Naive thymus-derived CD8-positive, alpha-beta T cell (primary cell): ENCODE measurements at places on chromosomes 6 and 20. TPM values are rescaled to one million over a fixed set of nuclear protein-coding genes. Genes with fewer than 3 reads are reported as not detected.

GRCh38 chr6:160129881-160130615, 8.4 kb downstream of the SLC22A1 start:
- H3K27me3 ChIP-seq: no peaks in the 10 kb centered on the region
- no peaks in the 10 kb centered on the region for H3K36me3 ChIP-seq
- no peak overlapping the region for H3K4me3 ChIP-seq
- no peak overlapping the region for H3K27ac ChIP-seq

DNA sequence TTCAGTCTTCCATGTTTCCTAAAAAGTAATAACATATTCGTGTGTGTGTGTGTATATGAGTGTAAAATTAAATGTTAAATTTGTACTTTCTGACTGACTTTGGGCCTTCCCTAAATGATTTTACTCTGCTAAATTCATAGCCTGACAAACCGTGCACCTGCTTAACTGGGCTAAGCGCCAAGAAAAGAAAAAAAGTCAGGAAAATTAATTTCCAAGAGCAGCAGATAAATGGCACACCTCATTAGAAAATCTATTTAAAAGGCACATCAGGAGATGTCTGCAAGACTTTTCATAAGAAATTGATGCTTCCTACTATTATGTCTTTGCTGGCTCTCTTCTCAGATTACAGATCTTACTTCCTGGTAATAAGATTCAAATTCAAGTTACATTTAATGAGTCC, 72.4 kb downstream of the TRDN start:
- no peak for DNase-seq
- peaks cover 2% of the 10 kb centered on the region for H3K27me3 ChIP-seq
- no peak overlapping the region for H3K4me3 ChIP-seq
- no peaks in the 10 kb centered on the region for H3K36me3 ChIP-seq

The CEP57L1 gene
- polyA plus RNA-seq: 5.4 TPM

GRCh38 chr20:43658723-43659419, 8.0 kb upstream of the MYBL2 start:
- no peak overlapping the region for H3K4me3 ChIP-seq
- no peak for DNase-seq
- peak overlapping the region; percentile 46 for H3K27ac ChIP-seq

DNA sequence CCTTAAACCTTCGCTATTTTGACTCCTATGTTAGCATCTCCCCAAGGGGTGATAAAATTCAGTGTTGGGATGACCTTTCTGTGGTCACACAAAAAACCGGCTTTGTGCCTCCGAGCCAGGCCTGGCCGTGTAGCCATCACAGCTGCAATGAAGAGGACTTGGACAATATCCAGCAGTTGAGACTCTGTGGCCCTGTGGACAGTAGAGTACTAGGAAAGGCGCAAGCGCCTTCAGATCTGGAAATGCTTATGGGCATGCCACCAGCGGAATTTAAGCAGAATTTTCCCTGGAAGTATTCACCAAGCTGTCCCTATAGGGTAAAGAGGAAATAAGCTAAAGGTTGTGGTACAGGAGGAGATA, 63.3 kb upstream of the SLC2A12 start:
- no peaks in the 10 kb centered on the region for H3K27me3 ChIP-seq
- H3K36me3 ChIP-seq: no peaks in the 10 kb centered on the region
- H3K4me3 ChIP-seq: no peak overlapping the region
- no peak for DNase-seq
- peaks cover 2% of the 10 kb centered on the region for H3K4me1 ChIP-seq

DNA sequence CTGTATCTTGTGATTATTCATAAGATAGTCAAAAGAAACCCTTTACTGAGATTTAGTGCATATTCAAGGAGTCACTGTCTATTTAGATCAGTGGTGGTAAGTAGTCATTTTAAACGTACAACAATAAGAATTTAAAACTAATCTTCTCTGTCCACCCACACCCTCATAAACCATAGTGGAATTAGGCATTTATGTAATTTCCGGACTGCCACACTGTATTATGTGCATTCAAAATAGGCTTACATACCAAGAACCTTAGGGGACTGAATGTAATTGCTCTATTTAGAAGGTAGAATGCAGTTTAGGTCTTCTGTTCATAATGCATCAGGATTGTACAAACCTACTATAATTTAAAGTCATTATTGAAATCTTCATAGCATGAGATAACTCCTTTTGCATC, 685.4 kb downstream of the TENT5A start:
- DNase-seq: no peak
- H3K27ac ChIP-seq: no peak overlapping the region
- no peaks in the 10 kb centered on the region for H3K36me3 ChIP-seq
- no peaks in the 10 kb centered on the region for H3K27me3 ChIP-seq

The MUCL3 gene
- not detected for polyA plus RNA-seq
